ENCODE measurements at places on chromosomes 5 and 9.

DNA sequence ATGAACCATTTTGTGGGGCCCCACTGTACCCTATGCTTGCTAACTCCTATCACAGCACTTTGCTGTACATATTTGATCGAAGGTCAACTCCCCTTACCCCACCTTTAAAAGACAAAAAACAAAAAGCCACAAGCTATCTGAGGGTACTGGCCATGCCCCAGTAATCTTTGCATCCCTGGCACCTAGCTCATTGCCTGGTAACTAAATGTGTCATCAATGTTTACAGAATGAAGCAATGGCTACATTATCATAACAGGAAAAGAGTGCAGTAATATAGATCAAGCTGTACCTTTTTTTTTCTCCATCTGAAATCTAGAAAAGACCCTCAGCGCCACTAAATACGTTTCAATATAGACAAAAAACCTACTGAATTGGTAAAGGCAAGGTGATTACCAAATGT is 188.0 kb downstream of the ELAVL2 start:
- no peak for DNase-seq

GRCh38 chr5:165538065-165538464 is 2032.6 kb downstream of the MAT2B start:
- no peak for DNase-seq

DNA sequence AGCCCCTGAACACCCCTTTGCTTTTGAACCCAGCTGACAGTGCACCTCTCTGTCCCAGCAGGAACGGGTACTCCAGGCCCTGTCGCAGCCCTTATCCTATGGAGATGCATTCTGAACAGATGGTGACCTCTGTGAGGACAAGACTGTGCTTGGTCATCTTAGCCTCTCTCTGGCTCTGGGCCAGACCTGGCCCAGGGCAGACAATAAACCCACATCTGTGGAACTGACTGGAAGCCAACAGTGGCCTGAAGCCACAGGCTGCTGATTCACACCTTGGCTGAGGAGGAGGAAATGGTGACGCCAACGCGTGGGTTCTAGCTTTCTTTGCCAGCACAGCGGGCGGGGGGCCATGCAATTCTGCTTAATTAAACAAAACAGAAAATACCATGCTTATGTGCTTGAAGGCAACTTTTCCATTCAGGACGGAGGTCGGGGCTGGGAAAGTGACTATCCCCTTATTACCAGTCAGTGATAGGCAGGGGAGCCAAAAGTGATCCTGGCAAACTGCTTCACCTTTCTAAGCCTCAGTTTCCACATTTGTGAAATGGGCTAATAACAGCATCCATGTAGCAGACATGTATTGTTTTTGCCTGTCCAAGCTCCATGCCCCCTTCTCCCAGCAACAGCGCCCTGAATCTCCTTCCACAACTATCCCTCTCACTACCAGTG is 10.8 kb downstream of the SH3PXD2B start:
- DNase-seq: peak; percentile 57

DNA sequence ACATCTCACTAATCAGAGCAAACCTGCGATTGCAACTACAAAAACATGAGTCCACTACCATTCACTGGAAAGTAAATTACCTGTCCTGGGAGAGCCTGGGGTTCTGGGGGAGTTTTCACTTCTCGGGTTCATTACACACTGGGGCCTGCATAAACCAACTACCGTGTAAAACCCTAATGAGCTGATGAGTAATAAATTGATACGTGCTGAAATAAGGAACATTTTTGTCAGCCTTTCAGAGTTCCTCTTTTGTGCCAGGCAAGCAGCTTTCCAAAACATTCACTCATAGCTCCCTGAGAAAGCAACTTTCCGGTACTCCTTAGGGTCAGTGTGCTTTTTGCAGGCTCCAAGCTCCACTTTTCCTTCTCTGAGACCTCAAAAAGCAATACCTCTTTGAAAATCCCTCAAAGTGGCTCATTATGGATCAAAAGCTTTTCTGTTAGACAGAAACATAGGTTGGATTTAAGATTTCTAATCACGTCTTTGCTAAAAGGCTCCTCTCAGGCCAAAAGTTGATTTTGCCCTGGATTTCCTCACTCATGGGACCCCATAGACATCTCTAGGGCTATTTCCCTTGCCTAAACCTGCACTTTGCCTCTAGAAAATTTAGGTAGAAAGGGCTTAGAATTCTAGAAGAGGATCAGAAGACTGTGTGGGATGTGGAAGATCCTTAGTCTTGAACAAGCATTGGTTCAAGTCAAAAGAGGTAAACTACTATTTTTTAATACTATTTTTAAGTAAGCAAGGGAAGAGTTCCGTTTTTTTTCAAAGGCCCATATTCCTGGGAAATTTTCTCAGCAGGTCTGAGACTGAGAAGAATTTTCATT is 74.8 kb downstream of the ST8SIA4 start:
- DNase-seq: no peak

DNA sequence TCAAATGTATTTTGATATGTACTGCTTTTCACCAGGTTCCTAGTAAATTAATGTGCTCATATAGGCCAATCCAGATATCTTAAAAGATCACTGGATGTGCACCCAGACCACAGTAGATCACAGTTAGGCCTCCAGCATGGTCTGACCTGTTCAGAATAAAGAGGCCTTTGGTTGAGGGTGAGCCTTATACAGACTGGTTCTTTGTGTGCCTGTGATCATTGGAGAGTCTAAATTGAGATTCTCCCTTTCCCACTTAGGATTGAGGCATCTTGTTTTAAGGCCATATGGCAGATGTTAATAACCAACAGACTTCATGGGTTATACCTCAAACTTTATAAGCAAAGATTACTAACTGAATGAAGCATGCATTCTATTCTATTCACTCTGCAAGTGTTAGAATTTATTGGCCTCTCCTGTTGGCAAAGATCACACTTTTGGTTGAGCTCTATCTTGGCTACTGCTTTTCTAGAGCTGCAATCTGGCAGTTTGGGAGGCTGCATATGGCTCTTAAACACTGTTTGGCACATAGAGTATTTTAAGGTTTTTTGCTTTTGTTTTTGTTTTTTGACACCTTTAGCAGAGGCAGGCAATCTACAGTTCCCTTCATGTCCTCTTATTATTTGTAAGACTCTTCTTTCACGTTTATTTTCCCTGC is 8.5 kb downstream of the CHSY3 start:
- no peak for DNase-seq

GRCh38 chr9:121210536-121210935 is 8.9 kb upstream of the RAB14 start:
- DNase-seq: no peak

DNA sequence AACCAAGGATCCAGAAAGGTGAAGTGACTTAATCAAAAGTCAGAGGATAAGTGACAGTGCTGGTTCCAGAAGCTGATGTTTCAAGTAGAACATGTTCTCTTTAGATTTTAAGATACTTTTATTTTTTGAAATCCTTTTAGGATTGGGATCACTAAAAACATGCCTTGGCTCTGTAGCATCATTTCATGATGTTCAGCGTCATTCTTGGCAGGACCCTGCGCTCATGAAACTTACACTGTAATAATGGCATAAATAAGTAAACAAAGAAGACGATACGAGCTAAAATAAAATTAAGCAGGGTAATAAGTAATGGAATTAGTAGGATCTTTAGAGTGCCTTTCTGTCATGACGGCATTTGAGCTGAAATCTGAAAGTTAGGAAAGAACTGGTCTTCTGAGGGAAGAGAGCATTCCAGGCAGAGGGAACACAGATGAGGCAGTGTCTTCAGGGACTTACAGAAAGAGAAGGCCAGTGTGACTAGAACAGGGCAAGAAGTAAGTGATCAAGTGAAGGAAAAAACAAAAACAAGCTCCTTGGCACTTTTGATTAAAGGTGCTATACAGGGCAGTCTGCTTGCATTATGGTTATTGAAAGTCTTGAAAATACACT is 19.9 kb downstream of the CTNNA1 start:
- DNase-seq: no peak

DNA sequence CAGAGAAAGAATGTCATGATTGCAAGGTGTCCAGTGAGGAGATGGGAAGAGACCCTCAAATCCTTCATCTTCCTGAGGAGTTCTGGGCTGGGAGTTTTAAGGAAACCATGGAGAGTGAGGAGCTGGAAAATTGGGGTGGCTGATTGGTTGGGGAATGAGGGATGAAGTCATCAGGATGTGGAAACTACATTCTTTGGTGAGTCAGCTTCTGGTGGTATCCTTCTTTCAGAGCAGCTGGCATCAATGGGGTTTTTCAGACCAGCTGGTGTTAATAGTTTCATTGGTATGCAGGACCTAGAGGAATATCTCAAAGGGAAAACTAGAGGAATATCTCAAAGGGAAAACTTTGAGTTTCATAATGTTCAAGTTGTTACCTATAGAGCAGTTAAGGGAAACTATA is 45.2 kb downstream of the RNF180 start:
- DNase-seq: no peak

- no peak for DNase-seq
These were observed 136.7 kb downstream of the PRKACG start for GRCh38 chr9:68877219-68877618.

DNA sequence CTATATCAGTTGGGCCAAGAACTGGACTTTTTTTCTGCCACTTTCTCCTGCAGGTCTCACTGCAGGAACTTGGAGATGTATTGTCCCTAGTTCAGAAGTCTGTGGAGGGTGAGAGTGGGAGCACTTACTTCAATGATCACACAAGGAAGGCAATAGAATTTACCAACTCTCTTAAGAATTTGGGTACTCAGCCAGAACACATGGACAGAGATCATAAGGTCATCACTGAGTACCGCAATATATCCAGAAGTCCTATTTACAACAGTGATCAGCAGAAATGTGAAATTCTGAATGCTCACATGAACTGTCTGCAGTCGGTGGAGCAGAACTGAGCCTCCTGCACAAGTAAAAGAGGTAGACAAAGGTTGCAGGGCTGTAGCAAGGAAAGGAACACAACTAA is 101.0 kb downstream of the FAM114A2 start:
- DNase-seq: no peak

DNA sequence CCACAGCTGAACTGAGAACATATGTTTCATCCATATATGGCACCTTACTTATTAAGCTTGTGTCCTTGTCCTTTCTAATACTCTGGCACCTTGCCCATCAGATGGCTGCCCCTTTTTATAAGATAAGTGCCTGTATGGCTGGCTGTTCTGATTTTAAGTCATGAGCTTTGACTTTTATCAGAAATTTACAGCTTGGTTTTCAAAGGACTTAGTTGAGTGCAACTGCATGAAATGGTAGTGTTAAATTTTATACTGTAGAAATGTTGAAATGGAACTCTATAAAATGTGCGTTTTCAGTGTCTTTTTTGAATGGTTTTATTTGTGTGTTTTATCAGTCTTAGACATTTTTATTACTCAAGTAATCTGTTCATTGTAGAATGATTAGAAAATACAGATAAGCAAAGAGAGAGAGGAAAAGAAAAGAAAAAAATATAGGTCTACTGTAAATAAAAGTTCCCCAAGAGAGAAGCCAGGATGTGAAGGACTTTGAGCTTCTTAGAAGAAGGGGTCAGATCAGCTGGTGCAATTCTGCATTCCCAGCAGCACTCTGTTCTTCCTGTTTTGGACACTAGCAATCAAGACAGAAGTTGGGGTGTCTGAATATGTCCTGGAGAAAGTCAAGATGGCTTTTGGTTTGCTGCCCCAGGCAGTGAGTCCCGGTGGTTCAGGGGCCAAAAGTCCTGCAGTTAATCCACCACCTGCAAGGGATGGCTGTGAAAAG is 38.9 kb downstream of the ARHGAP26 start:
- no peak for DNase-seq

DNA sequence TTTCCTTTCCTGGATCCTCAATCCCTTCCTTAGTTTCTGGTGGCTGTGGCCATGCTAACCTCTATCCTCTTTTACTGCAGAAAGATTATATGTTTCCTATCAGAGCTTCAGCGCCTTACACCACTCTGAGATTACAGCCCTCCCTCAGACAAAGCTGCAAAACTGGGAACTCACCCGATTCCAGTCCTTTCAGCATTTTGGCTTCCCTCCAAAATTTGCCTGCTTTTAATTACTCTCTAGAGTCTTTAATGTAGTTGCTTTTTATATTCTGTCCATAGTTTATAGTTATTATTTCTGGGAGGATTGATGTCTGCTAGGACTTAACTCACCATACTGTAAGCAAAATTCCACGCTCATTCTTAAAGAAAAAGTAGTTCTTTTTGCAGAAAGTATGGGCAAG is 110.2 kb downstream of the NSG2 start:
- DNase-seq: no peak

- DNase-seq: no peak
These were observed 84.8 kb downstream of the RAD23B start for GRCh38 chr9:107367727-107368502.

DNA sequence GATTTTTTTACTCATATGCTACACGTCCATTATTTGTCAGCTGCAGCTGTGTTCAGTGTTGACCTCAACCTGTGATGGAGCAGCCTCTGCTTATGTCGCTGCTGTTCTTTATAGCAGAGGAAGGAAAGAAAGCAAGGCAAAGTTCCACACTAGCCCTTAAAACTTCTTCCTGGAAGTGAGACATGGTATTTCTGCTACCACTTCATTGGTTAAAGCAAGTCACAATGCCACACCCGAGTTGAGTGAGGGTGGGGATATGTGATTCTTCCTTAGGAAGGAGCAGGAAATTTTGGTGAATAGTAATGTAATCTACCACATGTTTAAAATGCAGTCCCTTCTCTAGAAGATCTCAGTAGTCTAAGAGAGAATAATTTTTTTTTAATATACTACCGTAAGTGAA is 224.8 kb upstream of the DMRT1 start:
- DNase-seq: no peak

DNA sequence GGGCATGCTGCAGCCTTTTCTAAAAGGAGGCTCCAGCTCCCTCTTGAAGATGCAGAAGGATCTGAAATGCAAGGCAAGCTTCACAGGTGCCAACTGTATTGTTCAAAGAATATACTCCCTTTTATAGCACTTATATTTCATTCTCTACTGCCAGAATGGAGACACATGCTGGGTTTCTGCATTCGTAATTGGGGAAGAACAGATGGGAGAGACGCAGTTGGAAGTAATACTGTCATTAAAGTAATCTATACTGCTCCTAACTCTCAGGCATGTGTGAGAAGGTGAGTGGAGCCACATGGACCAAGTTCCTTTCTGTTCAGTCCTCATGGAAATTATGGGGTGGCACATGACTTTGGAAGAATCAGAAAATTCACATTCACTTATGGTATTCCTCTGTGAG is 226.4 kb downstream of the TRIM32 start:
- DNase-seq: no peak

GRCh38 chr9:137974746-137975526 is 97.4 kb downstream of the CACNA1B start:
- peak; percentile 13 for DNase-seq

GRCh38 chr5:31674371-31674951 is 35.5 kb downstream of the PDZD2 start:
- DNase-seq: no peak

- no peak for DNase-seq
These were observed 5.4 kb upstream of the FOXB2 start for GRCh38 chr9:77013932-77014596.
